ENCODE measurements at places on chromosomes 4 and X.

- no peak for DNase-seq
Measured at GRCh38 chrX:134692990-134693389, 34.7 kb upstream of the PLAC1 start.

DNA sequence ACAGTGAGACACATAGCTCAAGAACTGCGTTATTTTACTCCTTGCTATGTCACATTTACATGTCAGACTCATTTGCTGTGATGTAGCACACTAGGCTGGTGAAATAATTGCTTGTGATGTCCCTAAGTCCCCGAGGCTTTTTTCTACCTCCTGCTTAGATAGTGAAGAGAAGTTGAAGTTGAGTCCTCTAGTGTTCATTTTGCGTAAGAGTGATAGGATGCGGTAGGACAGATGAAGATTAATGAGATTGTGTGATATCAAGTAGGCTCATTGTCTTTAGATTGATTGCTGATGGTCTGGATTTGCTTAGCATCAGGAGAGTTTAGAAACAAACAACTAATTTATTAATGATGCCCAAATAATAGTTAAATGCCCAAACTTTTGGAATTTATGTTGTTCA, 173.6 kb upstream of the NUDT6 start:
- no peak for DNase-seq

DNA sequence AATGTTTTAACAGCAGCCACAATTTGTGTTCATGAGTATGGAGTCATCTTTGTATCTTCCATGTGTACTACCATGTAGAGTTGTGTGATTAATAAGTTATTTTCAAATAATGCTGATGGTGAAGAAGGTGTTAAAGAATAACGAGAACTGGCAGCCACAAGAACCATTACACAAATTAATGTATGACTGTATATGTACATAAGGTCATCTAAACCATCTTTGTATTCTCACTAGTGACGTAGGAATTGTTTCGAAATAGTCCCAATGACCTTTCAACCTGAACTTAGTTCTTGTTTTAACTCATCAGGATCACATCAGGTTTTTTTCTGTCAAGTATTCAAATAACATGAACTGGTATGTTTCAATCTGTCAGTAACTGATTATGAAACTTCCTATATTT, 48.3 kb upstream of the NOCT start:
- DNase-seq = no peak

- DNase-seq = no peak
Measured at GRCh38 chr4:124191329-124191728, 521.2 kb downstream of the ANKRD50 start.

DNA sequence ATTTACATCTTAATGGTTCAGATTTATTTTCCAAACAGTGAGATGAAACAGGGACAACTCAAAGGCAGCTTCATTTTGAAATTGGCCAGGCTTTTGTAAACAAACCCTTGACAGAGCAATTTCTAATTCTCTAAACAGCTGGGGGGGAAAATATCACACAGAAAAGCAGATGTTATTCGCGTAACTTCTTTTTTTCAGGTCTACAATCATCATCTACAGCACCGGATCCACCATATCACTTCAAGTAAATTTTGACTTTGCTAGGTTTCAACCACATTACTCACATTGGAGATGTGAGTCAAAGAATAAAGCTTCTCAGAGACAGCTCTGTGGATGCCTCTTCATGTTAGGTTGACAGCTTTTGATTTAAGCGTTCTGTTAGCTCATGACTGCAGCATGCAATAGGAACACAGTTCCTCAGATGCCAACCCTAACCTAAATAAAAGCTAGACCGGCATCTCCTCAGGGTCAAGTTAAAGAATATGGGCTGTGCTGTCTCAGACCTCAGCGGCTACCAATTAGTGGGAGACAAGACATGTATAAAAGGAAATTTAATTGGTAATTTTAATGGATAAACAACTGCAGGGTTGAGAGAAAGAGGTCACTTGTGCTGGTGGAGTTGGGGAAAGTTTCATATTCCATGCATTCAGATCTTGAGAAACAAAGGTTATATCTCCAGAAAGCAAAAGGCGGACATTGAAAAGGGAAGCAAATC, 26.8 kb downstream of the AMELX start:
- DNase-seq = no peak

- no peak for DNase-seq
Measured at GRCh38 chr4:89287945-89288344, 19.7 kb downstream of the GPRIN3 start.

DNA sequence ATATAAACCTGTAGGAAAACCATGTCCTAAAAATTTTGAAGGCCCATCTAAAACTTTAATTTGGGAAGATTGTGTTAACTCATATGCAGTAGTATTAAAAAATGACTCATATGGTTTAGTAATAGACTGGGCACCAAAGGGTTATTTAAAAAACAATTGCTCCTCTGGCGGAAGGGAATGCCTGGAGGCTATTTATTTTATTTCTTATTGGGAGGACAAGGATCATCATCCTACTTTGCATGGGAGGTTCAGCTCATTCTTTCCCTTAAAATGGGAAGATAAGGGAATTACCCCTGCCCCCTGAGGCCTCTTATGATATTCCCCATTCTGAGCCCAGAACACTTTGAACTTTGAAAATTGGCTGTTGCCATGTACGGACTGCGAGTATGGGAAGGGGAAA, 29.7 kb upstream of the MGST2 start:
- DNase-seq = no peak

DNA sequence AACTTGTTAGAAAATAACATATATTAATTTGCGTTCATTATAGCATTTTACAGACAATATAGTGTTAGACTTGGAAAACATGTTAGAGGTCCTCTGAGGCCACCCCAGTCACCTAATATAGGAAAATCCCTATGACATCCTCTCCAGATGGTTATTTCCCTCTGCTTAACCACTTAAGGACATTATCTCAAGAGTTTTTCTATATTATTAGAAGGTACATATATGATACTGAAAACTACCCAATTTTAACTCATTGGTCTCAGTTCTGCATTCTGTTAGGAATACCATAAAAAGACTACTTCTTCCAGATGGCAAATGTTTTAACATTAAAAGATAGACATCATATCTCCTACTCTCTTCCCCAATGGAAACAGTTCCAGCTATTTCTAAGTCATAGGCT, 21.4 kb downstream of the PTPN13 start:
- no peak for DNase-seq

DNA sequence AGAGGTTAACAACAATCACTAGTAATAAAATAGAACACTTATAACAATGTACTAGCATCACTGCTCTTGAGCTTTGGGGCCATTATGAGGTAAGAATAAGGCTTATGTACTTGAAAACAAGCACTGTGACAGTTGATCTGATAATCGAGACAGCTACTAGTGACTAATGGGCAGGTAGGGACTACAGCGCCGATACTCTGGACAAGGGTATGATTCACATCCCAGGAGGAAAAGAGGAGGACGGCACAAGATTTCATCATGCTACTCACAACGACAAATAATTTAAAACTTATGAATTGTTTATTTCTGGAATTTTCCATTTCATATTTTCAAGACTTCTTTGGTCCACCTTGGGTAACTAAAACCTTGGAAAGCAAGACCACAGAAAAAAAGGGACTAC, 62.3 kb downstream of the FAM184B start:
- no peak for DNase-seq

DNA sequence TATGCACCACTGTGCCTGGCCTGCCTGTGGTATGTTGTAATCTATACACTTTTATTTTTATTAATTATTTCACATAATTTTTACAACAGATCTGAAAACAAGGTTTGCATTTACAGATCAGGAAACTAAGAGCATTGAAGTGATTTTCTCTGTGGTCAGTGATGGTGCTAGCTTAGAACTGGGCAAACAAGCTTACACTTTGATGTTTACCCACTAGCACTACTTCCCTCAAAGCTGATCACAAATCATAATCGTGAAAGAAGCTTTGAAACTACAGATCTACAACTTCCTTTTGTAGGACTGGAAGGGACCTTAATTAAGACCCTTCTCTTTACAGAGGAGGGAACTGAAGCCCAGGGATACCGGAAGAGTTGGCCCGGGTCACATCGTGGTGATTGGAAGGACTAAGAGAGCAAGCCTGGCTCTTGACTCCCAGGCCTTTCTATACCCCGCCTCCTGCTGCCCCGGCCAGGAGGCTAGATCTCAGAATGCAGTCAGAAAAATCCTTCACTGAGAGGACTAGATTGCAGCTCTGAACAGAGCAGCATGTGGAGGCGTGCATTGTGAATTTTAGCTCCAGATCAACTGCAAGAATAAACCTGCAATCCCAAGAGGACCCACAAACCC, 93.7 kb upstream of the ZNF827 start:
- no peak for DNase-seq

GRCh38 chrX:109535578-109535977, 1.1 kb upstream of the NXT2 start:
- DNase-seq = no peak

DNA sequence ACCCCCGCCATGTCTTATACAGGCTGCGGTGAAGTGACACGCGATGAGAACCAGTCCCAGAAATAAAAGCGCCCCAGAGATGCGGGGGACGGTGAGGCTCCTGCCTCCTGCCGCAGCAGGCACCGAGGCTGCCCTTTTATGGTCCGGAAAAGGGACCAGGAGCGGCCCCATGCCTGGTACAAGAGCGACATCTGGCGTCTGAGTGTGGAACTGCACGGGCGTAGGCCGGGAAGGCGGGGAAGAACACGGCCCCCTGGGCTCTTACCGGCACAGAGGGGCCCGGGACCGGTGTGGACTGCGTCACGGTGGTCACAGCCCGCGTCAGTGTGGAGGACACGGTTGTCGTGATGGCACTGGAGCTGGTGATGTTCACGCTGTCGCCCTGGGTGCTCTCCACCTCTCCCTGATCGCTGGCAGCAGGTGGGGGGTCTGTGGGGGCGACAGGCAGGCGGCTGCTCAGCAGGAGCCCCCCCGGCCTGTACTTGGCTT, 8.9 kb upstream of the RENBP start:
- peak; percentile 73 for DNase-seq

- no peak for DNase-seq
Measured at GRCh38 chrX:12825801-12826200, 34.6 kb downstream of the PRPS2 start.

DNA sequence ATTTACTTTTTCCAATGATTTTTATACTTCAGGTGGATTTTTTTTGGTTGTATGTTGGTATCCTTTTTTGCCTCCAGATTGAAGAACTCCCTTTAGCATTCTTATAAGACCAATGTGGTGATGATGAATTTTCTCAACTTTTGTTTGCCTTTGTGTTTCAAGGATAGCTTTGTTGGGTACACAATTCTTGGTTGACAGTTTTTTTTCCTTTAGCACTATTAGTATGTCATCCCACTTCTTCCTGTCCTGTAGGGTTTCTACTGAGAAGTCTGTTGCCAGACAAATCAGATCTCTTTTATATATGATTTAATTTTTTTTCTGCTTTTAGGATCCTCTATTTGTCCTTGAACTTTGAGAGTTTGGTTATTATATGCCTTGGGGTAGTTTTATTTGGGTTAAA, 463.0 kb upstream of the GALNT7 start:
- no peak for DNase-seq

GRCh38 chr4:13535708-13536361, 8.5 kb downstream of the NKX3-2 start:
- DNase-seq = no peak

DNA sequence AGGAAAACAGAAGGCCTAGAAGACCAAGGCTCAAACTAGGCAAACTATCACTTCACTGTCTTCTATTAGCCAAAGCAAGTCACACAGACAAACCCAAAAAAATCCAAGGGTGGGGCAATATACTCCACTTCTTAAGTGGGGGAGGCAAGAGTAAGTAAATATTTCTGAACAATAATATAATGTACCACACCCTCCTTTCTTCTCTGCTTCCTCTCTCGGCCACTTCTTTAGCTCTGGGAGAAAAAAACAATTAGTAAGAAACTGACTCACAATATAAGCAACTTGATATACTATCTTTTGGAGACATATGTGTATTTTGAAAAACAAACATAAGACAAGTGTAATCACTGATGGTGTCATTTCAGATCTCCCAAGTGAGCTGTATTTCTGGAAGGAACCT, 14.8 kb downstream of the DCAF8L1 start:
- no peak for DNase-seq

- DNase-seq = no peak
Measured at GRCh38 chr4:23023121-23023520, 330.4 kb downstream of the GBA3 start.

DNA sequence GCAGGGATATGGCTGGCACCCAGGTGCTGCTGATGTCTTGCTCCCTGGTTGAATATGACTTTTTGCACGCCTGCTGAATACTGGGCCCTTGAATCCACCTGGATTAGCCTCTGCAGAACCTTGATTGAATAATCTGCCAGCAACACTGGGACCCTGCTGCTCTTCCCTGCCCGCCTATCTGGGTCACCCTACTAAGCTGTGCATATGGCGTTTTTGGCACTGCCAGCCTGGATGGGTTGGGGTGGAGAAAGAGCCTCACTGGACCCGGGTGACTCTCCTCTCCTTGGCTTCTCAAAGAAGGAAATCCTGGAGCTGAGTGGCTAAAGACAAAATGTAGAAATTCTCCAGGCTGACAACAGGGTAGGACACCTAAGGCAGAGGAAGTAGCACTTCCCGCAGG, 100.0 kb downstream of the MAOA start:
- DNase-seq = no peak

- no peak for DNase-seq
Measured at GRCh38 chrX:109954333-109954732, 48.6 kb upstream of the TMEM164 start.

GRCh38 chr4:8155660-8156421, 2.8 kb downstream of the ABLIM2 start:
- DNase-seq = no peak

- DNase-seq = no peak
Measured at GRCh38 chrX:68533656-68534055, 34.8 kb downstream of the YIPF6 start.

DNA sequence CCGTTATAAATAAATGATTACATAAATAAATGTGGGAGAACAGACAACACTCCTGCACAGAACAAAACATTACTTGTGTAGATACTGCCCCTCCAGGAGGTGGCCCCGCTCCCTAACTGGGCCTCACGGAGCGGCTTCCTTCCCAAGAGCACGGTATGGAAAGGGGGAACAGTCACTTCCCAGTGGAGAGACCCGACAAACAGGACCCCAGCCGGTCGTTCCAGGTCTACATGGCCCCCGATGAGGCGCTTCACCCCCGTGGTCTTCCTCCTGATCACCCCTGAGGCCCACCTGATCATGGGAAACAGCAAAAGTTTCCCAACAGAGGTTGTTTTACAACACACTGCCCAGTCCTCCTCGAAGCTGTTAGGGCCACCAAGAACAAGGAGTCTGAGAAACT, 6.6 kb upstream of the SLC6A8 start:
- DNase-seq = no peak

DNA sequence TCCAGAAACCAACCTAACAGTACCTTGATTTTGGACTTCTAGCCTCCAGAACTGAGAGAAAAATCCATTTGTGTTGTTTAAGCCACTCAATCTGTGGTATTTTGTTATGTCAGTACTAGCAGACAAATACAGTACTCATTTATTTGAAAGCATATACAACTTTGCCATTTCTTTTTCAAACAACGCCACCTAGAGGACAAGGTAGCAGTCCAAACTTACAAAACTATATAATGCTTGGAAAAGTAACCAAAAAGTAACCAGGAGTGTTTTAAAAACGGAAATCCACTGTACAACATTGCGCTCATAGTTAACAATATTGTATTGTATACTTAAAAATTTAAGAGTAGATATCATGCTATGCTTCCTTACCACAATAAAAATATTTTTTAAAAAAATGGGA, 37.0 kb upstream of the FGF13 start:
- no peak for DNase-seq

Measured in central memory CD4-positive, alpha-beta T cell (primary cell).